ENCODE measurements at places on chromosomes 6 and 20.

- peak; percentile 63 for ATAC-seq
These were observed 79.6 kb downstream of the IPCEF1 start for GRCh38 chr6:154276810-154277628.

DNA sequence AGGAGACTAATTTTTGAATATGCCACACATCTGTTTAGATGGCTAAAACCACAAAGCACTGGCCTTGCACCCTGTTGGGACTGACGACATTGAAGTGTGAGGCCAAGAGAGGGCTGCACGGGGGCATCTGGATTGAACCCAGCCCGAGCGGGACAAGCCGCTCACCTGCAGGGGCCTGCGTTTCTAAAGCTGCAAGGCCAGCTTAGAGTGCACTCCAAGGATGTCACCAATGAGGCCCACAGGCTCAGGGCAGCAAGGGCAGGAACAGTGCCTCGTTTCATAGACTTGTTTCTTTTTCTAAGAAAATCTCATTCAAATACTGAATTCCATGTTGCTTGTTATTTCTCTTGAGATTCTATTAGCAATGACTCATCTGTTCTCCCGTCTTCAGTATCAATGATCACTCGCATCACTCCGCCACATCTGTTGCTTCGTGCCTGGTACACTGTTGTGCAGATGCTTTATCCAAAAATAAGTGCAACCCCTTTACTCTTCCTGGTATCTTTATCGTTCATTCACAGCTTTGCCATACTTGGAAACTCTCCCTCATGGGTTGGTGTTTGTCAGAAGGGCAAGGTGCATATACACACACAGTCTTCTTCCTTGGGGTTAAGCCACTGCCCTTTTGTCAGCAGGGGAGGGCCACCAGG, 120.1 kb downstream of the IRF4 start:
- no peak for ATAC-seq

- ATAC-seq = no peak
These were observed 10.9 kb upstream of the SLC22A7 start for GRCh38 chr6:43286980-43287716.

DNA sequence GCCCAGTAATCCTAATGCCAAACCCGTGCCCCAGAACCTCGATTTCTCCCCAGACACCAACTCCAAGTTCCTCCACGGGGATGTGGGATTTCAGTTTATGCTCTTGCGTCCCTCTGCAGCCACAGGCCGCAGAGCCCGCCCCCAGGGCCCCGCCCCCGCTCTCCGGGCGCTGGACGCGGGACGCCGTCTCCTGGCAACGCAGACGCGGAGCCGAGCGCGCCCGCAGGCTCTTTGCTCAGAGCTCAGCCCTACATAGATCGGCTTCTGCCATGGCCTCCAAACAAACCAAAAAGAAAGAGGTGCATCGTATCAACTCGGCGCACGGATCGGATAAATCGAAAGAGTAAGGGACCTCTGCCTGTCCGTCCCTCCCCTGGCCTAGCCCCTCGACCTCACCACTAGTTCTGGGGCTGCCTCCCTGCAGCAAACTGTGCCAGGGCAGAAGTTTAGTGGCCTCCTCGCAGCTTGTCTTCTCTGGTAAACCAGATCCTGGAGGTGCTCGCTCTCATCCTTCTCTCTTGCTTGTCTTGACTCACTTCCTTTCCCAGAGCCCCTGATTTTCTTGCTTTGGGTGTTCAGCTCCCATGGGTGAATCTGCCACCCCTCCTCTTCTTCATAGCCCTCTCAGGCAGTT, at the start of gene ADGB:
TSS of gene ADGB (plus strand) at position 201 of the 634 bp plus-strand sequence. CDS start at position 270, 69 bp downstream.
- no peak for ATAC-seq

- no peak for ATAC-seq
These were observed 8.7 kb downstream of the PLCG1 start for GRCh38 chr20:41145821-41146620.

DNA sequence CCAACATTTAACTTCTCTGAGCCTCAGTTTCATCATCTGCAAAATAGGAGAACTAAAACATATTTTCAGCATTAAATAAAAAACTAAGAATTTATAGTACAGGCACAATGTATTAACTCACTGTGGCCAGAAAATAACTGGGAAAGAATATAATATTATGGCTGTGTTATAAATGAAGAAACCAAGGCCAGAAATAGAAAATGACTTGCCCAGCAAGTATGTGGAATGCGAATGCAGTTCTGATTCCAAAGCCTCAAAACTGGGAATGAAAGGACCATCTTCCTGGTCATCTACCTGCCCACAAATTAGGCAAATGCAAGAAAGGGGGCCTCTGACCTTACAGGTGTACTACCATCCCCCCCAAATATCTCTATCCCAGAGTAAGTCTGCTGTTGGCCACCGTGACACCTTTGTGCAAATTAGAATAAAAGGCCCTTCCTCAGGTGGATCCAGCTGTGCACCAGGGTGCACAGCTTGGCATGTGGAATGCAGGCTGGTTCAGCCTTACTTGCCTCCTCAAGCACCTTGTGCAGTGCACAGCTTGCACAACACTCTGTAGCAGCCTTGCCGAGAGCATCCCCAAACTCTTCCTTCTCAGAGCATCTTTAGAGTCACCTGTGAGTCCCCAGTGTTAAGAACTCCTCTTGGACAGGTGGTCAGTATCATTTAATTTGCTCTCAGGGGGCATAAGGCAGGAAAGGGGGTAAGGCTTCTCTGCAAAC, 4.4 kb downstream of the SLC13A3 start:
- no peak for ATAC-seq

GRCh38 chr6:150353445-150353844, 15.4 kb upstream of the IYD start:
- ATAC-seq = no peak

DNA sequence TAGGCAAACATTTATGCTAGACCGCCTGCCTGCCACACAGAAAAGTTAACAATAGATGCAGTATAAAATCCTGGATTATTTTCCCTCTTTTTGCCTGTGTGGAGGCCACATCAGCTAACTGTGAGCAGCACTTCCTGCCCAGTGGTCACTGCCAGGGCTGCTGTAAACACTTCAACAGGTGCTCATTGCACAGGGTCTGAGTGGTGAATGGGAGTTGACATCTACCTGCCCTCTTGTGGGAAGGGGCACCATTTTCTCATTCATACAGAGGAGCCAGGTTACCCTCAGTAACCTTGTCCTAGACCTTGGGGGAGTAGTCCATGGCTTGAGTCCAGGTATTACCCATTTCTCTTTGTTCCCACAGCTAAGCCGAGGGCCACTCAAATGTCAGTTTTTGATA, 235.3 kb downstream of the TMEM242 start:
- no peak for ATAC-seq

DNA sequence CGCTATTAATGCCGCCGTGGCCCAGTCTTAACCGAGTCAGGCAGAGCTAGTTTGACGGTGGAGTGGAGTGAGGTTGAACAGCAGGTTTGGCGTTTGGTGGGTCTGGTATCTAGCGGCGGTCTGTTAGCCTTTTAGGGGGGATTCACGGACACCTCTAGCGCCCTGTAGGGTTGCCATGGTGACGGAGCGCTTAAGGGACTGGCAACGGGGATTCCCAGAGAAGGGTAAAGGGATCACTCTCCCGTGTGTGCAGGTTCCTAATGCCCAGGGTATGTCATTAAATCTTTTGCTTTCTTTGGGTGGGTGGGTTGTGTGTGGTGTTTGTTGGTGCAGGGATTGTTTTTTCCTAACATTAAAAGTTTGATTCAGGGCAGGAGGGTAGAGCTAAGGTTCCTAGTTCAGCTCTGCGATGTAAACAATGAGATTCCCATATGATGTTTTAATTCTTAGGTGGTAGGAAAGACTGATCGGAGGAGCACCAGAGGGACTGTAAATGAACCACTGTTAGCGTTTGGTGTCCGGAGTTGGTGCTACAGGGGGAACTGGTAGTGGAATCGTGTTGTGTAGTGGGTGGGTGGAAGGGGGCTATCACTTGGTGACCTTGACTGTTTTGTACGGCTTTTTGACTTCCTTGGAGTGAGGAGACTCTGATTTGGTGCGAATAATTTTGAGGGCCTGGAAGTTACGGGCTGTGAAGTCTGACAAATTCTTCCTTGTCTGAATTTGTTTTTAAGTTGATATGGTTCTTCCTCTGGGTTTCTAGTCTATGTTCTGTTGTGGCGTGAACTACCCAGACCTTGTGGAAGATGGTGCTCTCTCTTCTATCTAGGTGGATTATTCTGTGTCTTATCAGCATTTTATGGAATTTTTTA, 5.0 kb downstream of the BRD2 start:
- ATAC-seq = no peak

DNA sequence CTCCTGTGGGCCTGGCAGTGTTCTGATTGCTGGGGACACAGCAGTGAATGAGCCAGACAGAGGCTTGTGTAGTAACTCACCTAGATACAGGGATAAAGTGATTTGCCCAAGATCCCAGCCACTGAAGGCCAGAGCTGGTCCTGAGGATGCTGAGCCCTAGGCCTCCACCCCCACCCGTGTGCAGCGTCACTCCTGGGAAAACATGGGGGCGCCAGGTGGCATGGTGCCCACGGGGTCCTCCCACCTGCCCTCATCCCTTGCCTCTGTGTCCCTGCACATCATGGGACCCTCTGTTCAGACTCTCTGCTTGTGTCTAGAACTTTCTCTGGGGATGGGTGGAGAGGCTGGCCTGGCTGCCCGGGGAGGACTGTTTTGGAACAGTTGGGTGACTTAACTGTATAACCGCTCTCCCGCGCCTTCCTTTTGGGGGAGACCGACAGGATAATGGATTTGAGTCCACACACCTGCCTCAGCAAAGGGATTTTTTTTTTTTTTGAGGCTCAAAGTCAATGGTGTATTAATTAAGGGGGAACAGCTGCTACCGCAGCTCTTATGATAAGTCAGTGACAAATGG, 19.6 kb downstream of the LEMD2 start:
- no peak for ATAC-seq

DNA sequence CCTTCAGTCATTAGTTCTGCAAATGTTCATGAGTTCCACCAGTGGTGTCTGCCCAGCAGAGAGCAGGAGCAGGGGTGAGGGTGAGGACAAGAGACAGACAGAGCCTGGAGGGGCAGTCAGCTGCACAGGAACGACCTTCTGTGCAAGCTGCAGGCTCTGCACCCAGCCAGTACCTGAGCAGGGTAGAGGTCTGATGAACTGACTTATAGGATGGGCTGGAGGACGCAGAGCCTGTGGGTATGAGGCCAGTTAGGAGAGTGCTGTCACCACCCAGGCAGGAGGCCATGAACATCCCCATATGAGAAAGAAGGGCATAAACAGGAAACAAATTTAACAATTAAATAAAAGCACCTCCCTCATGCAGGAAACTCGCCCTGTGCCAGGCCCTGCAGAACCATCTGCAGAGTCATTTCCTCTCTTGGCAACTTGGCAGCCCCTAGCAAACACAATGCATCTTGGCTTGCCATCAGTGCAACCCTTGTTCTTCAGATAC, 17.9 kb downstream of the C6orf15 start:
- ATAC-seq = peak; percentile 65

DNA sequence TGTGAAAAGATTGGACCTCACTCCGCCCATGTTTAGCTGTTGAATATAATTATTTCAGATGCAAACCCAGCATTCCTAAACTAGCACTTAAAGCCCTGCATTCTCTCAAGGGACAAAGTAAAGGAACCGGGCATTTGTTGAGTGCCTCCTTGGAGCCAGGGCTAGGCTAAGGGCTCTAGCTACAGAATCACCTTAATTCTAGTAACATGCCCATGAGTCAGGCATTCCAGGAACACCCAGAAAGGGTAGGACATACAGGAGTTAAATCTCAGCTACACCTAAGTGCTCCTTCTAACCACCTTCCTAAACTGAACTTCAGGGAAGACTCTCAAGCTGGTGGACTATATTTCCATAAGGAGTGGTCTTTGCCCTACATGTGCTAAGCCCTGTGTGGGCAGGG, 89.4 kb downstream of the SLC24A3 start:
- no peak for ATAC-seq

GRCh38 chr20:62914970-62915457, 11.3 kb downstream of the DIDO1 start:
- no peak for ATAC-seq

DNA sequence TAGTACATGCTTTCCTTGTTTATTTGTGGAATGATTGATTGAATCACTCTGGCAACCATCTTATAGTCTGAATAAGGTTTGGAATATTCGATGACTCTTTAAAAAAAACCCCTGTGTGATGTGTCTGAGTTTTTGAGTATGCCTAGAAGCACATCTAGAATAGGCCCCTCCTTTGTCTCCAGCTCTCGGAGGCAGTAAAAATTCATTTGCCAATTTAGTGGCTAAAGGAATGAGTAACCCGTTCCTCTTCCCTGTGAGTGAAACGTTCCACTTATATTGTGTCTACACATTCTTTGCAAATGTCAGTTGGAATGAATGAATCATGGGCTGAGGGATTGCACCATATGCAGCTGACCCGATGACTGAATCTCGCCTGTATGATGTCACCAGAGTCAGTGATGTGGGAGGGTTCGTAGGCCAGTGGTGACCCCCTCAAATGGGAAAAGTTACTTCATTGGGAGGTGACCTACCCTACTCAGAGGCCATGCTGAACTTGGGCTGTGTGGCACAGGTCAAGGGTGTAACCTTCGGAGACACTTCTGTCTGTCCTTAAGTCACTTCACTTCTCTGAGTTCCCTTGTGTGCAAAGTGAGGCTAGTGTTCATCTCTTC, 21.6 kb downstream of the MOCS3 start:
- peak; percentile 89 for ATAC-seq

DNA sequence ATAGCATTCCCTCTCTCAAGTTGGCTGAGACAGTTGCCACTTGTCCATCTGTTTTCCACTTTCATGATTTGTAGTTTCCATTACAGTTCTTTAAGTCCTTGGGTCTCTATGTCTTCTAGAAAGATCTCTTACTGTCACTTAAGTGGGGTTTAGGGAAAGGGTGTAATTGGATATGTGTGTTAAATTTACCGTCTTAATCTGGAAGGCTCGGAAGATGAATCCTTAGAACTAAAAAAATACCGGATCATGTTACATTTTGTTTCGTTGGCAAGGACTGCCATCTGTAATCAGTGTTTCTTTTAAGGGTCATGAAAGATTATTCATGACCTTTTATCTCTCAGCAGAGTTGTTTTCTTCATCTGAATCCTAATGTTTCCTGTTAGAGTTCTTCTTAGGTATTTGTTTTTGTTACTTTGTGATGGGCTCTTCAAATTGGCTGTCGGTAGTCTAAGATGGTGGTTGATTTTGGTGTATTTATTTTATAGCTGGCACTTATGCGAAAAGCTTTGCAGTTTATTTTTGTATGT, 21.8 kb upstream of the BTBD3 start:
- no peak for ATAC-seq

DNA sequence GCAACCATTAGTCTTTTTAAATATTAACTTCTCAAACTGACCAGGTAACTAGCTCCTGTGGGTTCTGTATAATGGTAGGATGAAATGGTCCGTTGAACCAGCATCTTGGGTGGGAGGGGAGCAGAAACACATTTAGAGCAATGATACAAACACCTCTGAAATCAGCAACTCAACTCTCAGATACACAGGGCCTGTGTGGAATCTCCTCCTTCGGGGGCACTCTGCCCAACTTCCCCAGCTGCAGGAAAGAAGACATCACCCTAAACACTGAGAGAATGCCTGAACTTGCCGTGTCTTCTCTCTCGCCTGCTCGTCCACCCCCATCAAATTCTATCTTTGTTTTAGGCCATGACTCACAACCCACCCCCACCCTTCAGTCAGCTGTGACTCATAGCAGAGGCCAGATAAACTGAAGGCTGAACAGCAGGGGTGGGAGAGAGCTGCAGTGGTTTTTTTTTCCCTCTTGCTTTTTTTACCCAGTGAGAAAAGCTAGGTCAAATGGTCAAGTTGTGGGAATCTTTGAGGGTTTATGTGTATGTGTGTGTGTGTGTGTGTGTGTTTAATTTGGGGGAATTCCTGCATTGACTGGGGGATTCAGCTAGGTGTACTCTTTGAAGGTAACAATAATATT, 593.4 kb upstream of the JAG1 start:
- no peak for ATAC-seq

All from activated CD4-positive, CD25-positive, alpha-beta regulatory T cell treated with anti-CD3 and anti-CD28 coated beads, Interleukin-2, amount 50 U/mL, for 24 hours (primary cell).